ENCODE measurements at places on chromosomes 3 and 15. TPM values are rescaled to one million over a fixed set of nuclear protein-coding genes. Genes with fewer than 3 reads are reported as not detected.

DNA sequence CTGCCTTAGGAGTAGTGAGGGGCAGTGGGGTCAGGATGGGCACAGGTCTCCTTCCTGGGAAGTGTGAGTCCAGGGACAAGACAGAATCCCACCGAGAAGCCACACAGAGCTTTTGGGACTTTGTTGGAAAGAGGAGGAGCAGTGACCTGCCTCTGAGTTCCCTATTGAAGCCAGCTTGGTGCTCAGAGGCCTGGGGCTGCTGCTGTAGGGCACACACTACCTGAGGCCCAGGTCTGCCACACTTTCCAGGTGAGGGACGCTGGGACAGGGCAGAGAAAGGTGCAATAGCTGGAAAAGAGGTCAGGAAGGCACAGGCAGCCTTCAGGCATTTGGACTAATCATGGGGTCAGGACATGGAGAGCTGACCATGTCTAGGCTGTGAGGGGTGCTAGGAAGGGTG is 67.7 kb downstream of the SCN5A start:
- H3K27me3 ChIP-seq, result peaks cover 5% of the 10 kb centered on the region
- no peaks in the 10 kb centered on the region for H3K4me1 ChIP-seq
- no peak for DNase-seq

LINGO1 gene
- 35.1 TPM for total RNA-seq

GRCh38 chr3:132829101-132829500 is 106.9 kb upstream of the NPHP3 start:
- H3K27me3 ChIP-seq, result no peaks in the 10 kb centered on the region
- DNase-seq, result no peak
- H3K36me3 ChIP-seq, result no peaks in the 10 kb centered on the region

DNA sequence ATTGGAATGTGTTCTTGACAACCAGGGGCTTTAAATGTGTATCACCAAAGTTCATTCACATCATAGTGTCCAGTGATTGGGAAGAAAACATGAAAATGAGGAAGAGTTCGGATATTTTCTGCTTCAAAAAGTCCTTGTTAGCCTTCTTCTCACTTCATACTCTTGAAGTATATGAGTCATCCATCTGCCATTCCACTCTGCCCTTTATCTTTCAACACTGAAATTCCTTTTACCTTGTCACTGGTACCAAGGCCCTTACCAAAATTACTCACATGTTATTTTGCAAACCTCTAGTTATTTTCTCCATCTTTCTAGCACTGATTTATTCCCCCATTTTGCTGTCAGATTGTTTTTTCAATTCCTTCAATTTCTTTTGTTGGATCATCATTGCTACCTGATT is 32.5 kb downstream of the OR5H15 start:
- DNase-seq, result no peak
- no peak overlapping the region for H3K4me3 ChIP-seq
- no peaks in the 10 kb centered on the region for H3K36me3 ChIP-seq

DNA sequence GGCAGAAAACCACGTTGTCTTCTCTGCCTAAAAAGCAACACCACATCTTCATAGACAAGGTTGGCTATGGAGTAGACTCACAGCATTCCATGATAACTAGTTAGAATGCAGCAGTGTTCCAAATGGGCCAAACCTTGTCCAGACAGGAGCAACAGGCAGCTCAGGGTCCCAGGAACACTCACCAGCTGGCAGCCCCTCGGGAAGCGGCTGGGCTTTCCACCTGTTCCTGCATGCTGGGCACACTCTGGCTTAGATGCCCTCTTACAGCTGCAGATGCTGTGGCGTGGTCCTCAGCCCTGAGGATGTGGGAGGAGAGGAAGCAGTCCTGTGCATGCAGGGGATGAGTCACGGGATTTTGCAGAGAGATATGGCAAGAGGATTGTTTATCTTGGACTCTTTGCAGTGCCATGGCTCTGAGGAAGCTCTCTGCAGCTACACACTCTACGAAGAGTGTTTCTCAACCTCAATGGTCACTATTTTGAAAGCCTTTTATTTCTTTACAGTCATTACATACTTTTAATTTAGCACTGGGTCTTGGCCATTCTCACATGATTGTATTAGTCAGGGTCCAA is 11.3 kb downstream of the NRROS start:
- DNase-seq, result no peak
- no peak overlapping the region for H3K27ac ChIP-seq
- H3K27me3 ChIP-seq, result no peaks in the 10 kb centered on the region
- H3K4me1 ChIP-seq, result no peaks in the 10 kb centered on the region

GRCh38 chr15:42121682-42122081 is 27.3 kb upstream of the PLA2G4D start:
- H3K27ac ChIP-seq, result no peak overlapping the region
- H3K27me3 ChIP-seq, result peaks cover 14% of the 10 kb centered on the region
- H3K4me1 ChIP-seq, result peaks cover 7% of the 10 kb centered on the region
- no peak overlapping the region for H3K4me3 ChIP-seq

- peaks cover 14% of the 10 kb centered on the region for H3K36me3 ChIP-seq
- no peak for DNase-seq
- no peaks in the 10 kb centered on the region for H3K27me3 ChIP-seq
These were observed 44.5 kb downstream of the BCL2L10 start for GRCh38 chr15:52068004-52068615.

DNA sequence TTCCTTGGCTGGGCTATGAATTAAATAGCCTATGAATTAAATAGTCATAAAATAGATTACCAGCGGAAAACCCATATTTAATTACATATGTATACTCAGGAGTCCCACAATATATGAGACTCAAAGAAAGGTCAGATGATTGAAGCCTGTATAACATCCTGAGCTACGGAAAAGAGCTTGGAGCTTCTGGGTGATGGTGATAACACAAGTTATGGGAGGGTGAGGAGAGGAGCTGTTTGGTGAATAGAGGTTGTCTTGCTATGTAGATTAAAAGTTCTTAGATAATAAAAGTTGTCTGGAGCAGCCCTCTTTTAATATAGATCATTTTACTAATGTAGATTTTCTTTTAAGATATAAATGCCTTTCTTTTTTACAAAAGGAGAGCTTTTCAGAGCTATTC is 1.8 kb downstream of the PML start:
- no peak for DNase-seq
- peaks cover 15% of the 10 kb centered on the region for H3K4me1 ChIP-seq
- no peak overlapping the region for H3K4me3 ChIP-seq
- no peaks in the 10 kb centered on the region for H3K27me3 ChIP-seq
- H3K27ac ChIP-seq, result no peak overlapping the region

- H3K4me3 ChIP-seq, result no peak overlapping the region
- no peaks in the 10 kb centered on the region for H3K27me3 ChIP-seq
- no peak for DNase-seq
- no peak overlapping the region for H3K27ac ChIP-seq
These were observed 32.9 kb downstream of the MTHFS start for GRCh38 chr15:79863886-79864285.

GMNC gene
- total RNA-seq, result not detected

IL5RA gene
- 0.11 TPM for total RNA-seq
